ENCODE measurements at places on chromosomes 3 and 15.

DNA sequence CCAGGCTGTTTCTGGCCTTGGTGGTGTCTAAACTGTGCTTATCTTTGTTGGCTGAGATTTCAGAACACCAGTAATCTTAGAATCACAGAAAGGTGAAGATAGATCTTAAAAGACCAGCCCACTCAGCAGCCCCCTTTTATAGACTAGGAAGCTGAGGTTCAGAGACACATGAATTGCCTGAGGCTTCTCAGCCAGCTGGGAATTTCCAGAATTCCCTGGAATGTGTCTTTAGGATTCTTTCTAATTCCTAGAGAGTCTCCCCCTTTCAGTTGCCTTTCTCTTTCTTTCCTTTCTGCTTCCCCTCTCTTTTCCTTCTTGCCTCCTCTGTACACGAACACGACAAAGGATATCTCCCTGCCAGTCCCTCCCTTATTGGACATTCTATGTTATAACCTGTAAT lies 19.5 kb downstream of the ANKUB1 start:
- DNase-seq, result no peak

DNA sequence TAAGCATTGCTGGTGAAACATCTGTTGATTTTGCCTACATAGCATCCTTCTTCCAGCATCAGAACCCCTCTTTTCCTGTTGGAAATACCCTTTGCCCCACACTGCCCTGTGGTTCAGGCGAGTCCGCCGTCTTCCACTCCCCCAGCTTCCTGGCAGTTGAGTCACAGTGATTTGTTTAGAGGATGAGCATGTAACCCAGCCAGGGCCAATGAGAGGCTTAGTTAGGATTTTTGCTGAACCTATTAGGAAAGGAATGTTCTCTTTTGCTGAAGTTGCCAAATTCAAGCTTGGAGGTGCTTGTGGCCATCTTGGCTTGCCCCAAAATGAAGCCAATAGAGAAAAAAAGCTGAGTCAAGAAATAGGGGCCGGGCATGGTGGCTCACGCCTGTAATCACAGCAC lies 19.0 kb upstream of the MEX3B start:
- no peak for DNase-seq

DNA sequence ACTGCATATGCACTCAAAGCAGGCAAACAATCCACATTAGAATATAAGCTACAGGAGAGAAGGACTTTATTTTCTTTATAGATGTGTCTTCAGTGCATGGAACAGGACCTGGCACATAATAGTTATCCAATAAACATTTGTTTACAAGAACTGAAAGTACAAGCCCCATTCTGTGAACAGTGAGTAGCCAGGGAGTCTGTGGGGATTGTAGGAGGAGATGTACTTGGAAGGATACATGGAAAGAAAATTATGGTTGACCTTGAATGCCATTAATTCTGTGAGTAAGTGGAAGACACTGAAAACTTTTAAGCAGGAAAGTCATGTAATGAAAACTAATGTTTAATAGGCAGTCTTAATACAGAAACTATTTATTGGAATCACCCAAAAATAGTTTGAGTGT lies 28.3 kb downstream of the MASP1 start:
- no peak for DNase-seq

- DNase-seq, result no peak
Measured at GRCh38 chr3:15815696-15816095, 17.9 kb upstream of the ANKRD28 start.

GRCh38 chr3:9205345-9206143 lies 43.9 kb downstream of the SRGAP3 start:
- no peak for DNase-seq

GRCh38 chr15:23983500-23984259 lies 296.6 kb upstream of the NDN start:
- DNase-seq, result no peak

DNA sequence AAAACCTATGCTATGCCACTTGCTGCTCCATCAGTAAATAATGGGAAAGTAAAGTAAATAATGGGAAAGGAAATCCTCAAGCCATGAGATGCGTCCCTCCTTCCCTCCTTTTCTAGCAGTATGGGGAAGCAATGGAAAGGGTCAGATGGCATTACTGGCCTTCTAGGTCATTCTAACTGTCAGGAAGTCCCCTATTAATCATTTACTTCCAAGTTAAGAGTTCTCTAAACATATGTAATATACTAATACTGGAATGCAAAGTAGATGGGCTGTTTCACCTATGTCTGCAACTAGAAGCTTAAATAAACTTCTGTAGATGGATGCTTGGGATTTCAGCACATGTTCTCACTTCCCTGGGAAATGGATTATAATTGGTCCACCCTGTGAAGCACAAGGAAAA lies 55.9 kb downstream of the MDFIC2 start:
- DNase-seq, result no peak

DNA sequence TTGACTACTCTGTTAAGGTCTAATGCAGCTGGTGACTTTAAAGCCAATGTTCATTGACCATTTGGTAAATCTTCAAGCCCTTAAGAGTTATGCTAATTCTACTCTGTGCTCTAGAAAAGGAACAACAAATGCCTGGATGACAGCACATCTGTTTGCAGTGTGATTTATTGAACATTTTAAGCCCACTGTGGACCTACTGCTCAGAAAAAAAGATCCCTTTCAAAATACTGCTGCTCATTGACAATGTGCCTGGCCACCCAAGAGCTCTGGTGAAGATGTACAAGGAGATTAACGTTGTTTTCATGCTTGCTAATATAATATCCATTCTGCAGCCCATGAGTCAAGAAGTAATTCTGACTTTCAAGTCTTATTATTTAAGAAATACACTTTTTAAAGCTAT lies 110.8 kb downstream of the TBC1D5 start:
- DNase-seq, result no peak

DNA sequence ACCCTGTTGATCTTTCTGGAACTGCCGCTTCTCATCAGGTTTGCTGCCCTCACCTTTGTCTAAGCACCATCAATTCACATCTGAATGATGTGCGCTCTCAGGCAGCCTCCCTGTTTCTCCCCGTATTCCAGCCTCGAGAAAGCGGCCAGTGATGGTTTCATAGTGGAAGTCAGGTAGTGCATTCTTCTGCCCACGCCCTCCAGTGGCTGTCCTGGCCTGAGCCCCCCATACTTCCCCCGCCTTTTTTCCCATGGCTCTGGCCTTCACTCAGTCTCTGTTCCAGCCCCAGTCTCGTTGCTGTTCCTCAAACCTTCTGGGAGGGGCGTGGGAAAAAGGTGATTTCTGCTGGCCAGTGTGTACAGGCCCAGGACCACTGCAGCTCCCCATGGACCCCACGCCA lies 101.3 kb downstream of the ASB7 start:
- no peak for DNase-seq

DNA sequence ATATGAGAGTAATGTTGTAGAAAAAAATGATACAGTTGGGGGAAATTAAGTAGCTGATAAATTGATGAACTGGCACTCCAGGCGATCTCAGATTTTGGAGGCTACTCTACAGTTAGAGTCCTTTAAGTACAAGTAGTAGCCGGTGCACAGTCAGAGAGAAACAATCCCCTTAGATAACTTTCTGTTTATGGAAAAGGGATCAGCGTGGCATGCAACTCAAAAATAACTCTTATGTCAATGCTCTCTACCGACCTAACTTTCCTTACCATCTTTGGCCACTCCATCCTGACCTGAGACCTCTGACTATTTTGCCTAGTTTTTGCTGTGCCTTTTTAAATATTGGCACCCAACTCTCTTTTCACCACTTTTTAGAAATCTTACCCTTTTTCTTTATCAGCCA lies 299.6 kb downstream of the UNC13C start:
- no peak for DNase-seq

DNA sequence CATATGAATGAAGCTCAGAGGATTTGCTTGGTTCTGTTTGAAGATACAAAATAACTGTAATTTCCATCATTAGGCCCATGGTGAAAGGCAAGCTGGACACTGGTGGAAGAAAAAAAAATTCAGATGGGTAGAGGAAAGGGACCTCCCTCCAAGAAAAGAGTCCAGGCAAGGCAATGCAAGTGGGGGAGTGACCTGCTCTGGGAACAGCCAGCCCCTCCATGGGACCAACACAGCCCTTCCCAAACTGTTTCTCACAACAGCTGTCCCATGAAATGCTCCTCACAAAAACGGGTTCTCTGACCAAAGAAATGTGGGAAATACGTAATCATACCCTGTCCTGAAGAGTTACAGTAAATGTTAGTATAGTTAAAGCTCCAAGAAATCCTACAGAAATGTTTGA lies 4.4 kb upstream of the AP3S2 start:
- DNase-seq, result no peak

- DNase-seq, result no peak
Measured at GRCh38 chr3:42639192-42639591, 14.3 kb upstream of the ZBTB47 start.

GRCh38 chr3:52481819-52482521 lies 13.2 kb upstream of the STAB1 start:
- no peak for DNase-seq

GRCh38 chr15:66484539-66485112 lies 12.9 kb downstream of the SNAPC5 start:
- no peak for DNase-seq

DNA sequence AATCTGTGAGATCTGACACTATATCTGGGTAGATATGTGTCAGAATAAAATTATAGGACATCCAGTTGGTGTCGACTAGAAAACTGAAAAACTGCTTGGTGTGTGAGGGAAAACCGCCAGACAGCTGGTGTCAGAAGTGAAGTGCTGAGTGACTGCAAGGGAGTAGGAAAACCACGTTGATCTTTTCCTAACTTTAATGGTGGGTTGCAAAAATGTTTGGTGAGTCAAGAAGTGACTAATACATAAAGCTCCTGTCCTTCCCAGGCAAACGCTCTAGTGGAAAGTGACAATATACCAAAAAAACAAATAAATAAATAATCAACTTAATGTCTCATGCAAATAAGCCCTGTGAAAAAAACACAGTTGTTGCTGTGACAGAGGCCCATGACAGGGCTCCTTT lies 7.3 kb upstream of the CD96 start:
- DNase-seq, result no peak

GRCh38 chr3:123791073-123791370 lies 93.1 kb downstream of the MYLK start:
- DNase-seq, result no peak

- no peak for DNase-seq
Measured at GRCh38 chr15:62090988-62091387, 24.2 kb downstream of the C2CD4A start.

- DNase-seq, result no peak
Measured at GRCh38 chr15:63587527-63587926, 9.7 kb upstream of the FBXL22 start.

DNA sequence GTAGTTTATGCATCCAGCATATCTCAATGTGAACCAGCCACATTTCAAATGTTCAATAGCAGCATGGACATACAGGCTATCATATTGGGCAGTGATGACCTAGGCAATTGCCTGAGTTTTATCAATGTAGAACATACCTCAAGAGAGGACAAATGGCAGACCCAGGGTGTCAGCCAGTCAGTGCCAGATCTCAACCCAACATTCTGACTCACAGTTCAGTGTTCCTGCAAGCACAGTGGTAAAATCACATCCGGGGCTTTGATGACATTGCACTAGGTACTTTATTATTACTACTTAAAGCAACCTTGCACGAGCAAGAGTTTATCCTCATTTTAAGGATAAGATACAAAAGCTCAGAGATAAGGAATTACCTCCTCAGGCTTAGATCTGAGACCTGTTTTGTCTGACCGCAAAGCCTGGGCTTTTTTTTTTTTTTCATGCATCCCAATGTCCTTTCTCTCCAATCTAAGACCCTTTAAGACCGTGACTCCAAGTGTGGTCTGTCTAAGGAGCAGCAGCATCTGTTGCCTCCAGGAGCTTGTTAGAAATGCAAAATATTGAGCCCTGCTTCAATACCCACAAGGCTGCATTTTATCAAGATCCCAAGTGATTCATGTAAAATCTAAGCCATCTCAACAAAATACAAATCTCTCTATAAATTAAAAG lies 60.1 kb downstream of the SLC12A1 start:
- no peak for DNase-seq

DNA sequence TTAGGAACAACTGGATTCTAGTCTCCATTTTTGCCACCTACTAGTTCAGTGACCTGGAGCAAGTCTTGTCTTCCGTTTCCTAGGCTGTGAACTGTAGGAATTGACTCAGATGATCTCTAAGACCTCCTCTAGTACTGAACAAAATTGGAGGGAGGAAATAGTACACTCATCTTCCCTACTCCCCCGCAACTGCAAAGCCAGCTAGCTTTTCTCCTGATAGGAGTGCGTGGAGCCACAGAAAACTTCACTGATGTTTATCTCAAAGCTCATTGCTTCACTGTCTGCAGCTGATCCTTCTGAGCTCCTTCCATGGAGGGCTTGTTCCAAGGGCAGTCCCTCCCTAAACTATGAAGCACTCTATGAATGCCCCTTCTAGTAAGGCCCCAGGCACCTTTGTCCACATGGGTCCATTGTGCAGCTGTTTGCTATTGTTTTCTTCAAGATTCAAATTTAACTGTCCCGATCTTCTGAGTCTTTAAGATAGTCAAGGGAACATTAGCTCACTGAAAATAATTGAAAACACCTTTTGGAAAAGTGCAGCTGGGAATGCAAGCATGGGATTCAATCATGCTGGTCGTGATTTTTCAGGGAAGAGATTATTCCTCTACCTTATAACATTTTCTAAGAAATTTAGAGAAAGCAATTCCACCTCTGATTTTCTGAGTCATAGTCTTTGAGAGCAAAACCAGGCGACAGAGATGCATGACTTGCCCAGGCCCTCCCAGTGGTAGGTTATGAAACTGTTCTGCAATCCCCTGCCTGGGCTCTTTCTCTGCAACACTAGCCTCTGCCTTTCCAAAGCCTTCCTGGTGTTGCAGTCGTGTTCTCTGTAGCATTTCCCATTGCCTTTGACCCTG lies 24.3 kb downstream of the FILIP1L start:
- no peak for DNase-seq

DNA sequence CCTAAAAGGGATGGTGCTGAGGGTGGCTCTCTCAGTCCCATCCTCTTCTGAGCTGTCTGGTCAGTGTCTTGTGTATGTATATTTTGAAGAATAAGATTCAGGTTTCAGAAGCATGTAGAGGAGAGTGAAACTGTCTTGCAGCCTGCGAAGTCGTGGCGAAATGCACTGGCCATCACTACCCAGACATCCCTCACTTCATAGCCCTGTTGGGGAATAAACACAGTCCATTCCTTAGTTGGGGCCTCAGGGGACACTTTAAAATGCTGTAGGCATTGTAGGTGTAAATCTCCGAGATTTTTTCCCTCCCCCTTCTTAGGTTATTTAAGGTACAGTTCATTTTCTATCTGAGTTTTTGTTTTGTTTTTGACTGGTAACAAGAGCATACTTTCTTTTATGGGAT lies 93.8 kb downstream of the DNASE1L3 start:
- DNase-seq, result no peak

DNA sequence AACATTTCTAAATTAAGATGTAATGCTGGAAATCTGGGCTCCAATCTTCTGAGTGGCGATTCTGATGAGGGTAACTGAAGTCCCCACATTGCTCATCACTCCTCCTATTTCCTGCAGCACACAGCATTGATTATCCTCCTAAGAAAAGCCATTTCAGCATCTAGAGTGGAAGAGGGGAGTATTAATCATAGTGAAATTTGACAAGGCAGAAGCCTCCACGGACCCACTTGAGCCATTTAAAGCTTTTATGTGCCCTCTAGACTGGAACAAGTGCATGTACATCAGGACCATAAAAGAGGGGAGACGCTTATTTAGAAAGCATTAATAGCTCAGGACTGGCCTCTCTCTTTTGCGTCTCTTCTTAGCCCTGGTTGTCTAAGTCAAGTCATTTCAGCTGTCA lies 25.8 kb downstream of the AQP9 start:
- no peak for DNase-seq
